T-helper 1 cell (primary cell): ENCODE measurements at places on chromosomes 2 and 18.
A peak's percentile ranks its signal among the peaks of the same experiment; 100 is the strongest.

GRCh38 chr2:133836691-133837345 lies 268.6 kb upstream of the NCKAP5 start:
- DNase-seq = no peak

GRCh38 chr2:147525819-147526489 lies 318.9 kb upstream of the ACVR2A start:
- no peak for DNase-seq

DNA sequence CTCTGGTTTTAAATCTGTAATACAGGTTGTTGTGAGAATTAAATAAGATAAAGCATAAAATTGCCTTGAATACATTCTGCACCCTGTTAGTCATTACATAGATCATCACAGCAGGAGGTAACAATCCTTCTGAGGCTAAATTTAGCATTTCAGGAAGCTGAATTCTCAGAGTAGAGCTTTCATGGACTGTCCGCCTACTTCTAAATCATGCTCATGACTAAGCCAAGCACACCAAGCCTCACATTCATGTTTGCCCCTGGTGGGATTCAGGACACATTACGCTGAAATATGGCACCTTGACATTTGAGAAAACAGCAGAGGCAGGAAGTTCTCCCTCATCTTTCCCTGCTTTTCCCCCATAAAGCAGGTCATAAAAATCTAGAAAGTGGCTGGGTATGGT lies 16.6 kb upstream of the PIK3C3 start:
- DNase-seq = no peak

DNA sequence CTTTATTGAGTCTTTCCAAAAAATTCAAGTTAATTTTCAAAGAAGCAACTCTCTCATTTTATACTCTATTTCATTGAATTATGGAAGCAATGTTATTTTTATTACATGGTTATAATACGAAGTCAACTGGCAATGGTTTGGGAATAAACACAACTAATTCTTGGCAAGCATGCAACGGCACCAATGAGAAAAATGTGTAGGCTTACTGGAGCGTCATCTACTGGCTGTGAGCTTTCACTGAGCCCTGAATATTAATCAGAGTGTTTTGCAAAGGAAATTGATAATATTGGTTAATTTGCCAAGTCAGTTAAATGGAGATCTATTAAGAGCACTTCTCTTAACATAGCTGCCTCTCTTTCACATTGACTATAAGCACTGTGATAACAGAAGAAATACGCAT lies 163.9 kb downstream of the IKZF2 start:
- no peak for DNase-seq

DNA sequence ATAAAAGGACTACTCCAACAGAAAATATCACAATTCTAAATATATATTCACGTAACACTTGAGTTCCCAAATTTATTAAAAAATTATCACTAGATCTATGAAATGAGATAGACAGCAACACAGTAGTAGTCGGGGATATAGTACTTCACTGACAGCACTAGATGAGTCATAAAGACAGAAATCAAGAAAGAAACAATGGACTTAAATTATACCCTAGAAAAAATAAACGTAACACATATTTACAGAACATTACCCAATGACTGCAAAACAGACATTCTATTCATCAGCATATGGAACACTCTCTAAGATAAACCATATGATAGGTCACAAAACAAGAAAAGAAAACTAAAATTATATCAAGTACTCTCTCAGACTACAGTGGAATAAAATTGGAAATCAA lies 429.4 kb downstream of the MBD2 start:
- DNase-seq = no peak

- no peak for DNase-seq
These were observed 28.2 kb downstream of the ARHGAP15 start for GRCh38 chr2:143157418-143157817.

DNA sequence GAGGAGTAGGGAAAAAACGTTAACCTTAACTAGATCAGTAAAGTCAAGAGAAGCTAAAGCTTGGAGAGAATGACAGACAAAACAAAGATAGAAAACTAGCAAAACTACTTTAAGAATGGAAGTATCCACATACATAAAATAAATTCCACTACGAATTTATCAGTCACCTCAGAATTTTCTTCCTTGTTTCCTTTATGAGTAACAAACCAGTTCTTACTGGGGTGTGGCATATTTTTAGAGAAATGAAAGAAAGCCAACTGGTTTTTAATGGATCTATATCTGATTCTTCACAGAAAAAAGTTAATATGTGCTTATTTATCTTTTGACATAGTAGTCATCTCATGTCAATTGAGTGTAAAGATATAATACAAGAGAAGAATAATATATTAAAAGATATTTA lies 2033.7 kb upstream of the CELF4 start:
- no peak for DNase-seq

- no peak for DNase-seq
These were observed 626.6 kb upstream of the GYPC start for GRCh38 chr2:126029316-126029715.

DNA sequence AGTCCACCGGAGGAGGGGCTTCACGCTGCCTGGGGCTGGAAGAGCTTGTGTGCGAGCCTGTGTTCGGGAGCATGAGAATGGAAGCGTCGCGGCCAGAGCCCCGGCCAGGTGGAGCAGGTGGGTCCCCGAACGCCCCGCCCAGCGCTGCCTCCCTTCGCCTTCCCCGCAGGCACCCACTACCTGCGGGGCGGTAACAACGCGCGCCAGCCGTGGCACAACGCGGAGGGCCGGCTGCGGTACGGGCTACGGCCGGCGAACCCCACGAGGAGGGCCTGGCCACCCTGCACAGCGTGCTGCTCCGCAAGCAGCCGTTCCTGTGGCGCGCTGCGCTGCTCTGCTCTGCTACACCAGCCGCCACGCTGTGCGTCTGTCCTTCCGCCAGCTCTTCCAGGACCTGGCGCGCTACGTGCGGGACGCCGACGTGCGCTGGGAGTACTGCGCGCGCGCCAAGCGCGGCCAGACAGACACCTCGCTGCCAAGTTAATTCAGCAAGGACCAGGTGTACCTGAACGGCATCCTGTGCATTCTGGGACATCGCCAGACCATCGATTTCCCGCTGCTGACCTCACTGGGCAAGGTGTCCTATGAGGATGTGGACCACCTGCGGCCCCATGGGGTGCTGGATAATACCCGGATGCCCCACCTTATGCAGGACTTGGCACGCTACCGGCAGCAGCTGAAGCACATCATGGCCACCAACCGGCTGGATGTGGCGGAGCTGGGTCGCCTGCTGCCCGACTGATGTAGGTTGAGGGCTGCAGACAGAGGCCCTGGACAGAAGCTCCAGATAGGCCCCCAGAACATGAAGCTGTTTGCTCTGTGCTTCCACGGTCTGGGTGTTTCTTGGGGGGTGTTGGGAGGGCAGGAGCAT lies 200.6 kb downstream of the NAPG start:
- no peak for DNase-seq

DNA sequence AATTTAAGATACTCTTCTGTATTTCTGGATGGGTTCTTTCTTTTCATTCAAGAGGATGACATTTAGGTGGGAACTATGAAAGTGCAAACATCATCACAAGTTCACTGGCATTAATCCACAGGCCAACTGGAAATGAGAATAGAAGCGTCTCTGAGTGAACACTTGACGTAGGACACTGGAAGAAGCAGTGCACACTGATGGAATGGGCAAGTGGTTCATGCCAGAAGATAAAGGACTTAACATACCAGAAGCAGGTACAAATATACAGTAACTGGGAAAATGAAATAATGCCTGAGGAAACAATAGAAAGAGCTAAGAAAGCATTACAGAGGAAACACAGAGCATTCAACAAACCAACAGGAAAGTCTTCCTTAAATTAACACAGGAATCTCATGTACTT lies 120.9 kb upstream of the CCDC195 start:
- DNase-seq = no peak

- peak; percentile 69 for DNase-seq
These were observed 8.5 kb downstream of the HES6 start for GRCh38 chr2:238231251-238231793.
